Fibroblast of the aortic adventitia (primary cell): ENCODE measurements at places on chromosomes 11 and 22. TPM values are rescaled to one million over a fixed set of nuclear protein-coding genes. Genes with fewer than 3 reads are reported as not detected.

- peak; percentile 59 for DNase-seq
Observed at GRCh38 chr11:82003671-82004515, 729.8 kb downstream of the FAM181B start.

GRCh38 chr11:20112291-20113148, 47.8 kb downstream of the DBX1 start:
- peak; percentile 95 for DNase-seq

OSBP2 gene
- total RNA-seq, result 1.3 and 11.1 TPM in 2 replicates

DRD4 gene
- total RNA-seq, result 0.09 and 0.16 TPM in 2 replicates

MIOX gene
- not detected in 2 replicates for total RNA-seq
